Fibroblast of skin of right quadriceps (primary cell): ENCODE measurements at places on chromosomes 3 and 15.
A peak's percentile ranks its signal among the peaks of the same experiment; 100 is the strongest.

GRCh38 chr15:38758043-38758442 is 193.4 kb upstream of the RASGRP1 start:
- peak; percentile 95 for DNase-seq

DNA sequence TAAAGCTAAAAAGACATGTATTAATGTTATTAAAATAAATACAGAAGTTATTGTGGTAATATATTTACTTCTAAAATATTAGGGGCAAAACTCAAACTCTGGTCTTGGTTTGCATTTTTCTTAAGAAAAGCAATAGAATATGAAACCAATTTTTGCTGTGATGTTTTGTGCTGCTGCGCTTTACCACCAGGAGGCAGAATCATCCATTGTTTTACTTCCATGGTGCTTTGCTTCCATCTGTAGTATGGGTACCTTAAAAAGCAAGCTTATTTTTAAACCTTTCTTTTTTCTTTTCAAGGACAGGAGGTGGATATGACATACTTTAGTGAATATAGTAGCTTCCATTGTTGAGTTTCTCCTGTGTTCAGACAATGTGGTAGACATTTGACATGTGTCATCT is 46.6 kb upstream of the MRPL3 start:
- no peak for DNase-seq

DNA sequence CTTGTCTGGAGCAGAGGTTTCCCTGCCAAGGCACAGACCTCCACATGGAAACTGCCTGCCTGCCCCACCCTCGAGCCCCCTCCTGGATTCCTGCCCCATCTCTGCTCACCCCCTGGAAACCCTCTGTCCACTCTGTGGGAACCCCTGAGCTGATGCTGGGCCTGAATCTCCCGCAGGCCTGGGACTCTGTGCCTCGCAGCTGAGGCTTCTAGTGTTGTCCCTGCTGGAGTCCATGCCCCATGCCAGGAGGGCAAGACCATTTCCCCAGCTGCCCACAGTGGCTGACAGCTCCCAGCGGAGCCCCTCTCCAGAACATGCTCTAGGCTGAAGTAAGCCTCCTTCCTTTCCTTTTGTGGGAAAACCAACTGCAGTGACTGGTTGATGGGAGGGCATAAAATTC is 46.9 kb downstream of the SRGAP3 start:
- no peak for DNase-seq

DNA sequence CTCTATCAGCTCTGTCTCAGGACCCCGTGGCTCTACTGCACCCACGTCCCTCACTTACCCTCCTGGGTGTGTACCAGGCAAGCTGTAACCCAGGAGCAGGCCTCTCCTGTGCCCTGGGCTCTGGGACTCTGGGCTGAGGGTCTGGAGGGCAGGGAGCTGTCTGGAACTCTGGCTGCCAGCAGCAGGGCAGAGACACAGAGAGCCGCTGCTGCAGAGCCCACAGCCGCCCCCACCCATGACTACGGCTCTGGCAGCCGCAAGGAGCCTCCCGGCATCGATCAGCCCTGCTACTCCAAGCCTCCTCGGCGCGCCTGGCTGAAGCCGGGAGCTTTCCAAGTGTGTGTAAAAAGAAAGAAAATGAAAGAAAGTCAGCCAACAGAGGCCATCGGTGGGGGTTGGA is 103.7 kb upstream of the ATP2B2 start:
- DNase-seq = no peak

DNA sequence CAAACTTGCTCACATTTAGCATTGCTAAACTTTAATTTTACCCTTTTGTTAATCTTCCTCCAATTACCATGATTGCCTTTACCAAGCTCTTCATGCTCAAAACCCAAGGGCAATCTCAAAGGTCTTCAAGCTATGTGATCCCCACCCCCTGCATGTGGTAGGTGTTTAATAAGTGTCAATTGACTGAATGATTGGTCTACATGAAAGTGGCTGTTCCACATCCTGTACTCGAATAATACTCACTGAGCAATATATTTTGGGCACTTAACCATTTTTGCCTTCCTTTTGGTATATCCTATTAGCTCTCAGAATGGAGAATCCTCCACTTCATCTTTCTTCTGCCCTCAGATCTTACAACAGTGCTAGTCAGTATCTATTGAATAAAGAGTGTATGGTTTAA is 17.1 kb downstream of the RBMS3 start:
- no peak for DNase-seq

DNA sequence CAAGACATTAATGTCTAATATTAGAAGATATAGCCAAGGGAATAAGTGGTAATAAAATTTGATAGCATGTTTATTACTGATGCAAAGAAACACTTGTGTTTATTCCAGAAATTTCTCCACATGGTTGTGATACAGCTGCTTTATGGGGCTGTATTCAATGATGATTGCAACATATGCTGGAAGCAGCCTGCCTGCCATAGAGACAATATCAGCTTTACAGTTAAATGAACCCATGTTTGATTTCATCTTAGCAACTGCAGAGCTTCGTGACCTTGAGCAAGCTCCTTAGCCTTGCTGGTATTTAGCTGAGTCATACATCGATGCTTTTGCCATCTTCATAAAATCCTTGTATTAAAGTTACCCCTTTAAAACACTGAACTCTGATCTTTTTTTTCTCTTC is 168.1 kb upstream of the STAC start:
- DNase-seq = peak; percentile 76
